Aorta (tissue), 5 donors: ENCODE measurements at places on chromosomes 7 and 10. TPM values are rescaled to one million over a fixed set of nuclear protein-coding genes. Genes with fewer than 3 reads are reported as not detected.

Gene SPAM1
- total RNA-seq: not detected

Gene R3HCC1L
- 17.5 TPM for total RNA-seq

Gene CYP26C1
- 0.23 TPM for total RNA-seq

Gene PIK3CG
- total RNA-seq: 5.9 TPM

Gene TMEM26
- 0.54 TPM for total RNA-seq

Gene IFIT1B
- 0.16 TPM for total RNA-seq

Gene MMRN2
- 85.6 TPM for total RNA-seq

Gene GPR26
- not detected for total RNA-seq

Gene BTBD16
- total RNA-seq: 1.2 TPM

- no peak for DNase-seq
These were observed 5.9 kb upstream of the SGMS1 start for GRCh38 chr10:50629495-50630122.

DNA sequence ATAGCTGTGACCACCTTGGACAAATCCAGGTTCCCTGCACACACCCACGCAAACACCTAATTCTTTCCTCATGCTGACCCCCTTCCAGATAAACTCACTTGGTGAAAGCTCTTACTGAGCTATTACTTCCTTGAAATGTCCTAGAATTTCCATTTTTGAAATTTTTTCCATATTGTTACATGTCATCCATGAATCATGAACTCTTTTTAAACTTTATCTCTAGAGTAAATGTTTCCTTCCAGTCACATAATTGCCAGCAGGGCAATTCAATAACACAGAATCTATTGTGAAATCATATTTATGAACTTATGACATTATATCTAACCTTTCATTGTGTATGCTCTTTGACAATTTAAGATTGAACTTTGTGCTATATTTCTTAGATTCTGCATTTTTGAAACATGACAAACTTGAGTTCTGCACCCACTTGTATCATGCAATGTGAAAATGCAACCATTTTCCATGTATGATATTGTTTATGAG, 26.8 kb upstream of the FGL2 start:
- no peak for DNase-seq

- DNase-seq: no peak
These were observed 107.2 kb downstream of the RUNDC3B start for GRCh38 chr7:87735360-87735759.

DNA sequence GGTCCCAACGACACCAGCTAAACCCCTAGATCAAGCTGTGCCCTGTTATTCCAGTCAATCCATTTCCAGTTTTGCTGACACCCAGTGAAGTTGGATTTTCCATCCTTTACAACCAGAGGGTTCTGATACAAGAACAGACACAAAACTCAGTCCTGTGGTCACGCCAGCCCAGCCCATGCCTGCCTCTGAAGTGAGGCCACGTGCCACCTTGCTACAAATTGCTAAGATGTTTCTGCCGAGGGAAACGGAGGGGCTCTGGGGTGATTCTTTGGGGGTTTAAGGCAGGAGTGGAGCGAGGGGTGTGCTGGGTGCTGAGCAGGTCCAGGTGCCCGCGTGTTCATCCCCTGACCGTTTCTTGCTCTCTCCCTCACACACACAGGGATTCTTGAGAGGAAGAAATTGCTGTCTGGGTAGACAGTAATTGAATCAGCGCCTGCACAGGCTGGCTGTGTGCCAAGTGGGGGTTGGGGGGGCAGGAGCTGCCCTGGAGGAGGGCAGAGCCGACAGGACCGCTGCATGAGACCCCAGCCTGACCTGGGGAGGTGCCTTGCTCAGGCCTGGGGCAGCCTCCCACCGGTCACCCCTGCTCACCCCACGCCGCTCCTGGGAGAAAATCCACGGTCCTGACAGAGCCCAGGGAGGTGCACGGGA, 38.1 kb downstream of the ADAP1 start:
- peak; percentile 37 for DNase-seq

- no peak for DNase-seq
These were observed 161.4 kb downstream of the ARID5B start for GRCh38 chr10:62062752-62063512.

GRCh38 chr7:84216472-84216871, 21.9 kb upstream of the SEMA3A start:
- no peak for DNase-seq

DNA sequence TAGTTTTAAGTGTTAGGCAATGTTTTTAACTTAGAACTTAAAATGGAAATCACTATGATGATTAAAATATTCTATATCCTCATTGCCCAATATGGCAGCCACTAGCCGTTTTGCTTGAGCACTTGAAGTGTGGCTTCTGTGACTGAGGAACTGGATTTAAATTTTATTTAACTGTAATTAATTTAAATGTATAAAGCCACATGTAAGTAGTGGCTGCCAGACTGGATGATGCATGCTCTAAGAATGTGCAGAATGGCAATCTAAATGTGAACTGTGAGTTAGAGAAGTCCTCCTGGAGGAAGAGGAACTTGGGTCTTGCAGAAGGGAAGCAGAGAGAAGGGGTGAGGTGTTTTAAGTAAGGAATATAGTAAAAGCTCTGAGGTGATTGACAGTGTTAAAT, 451.4 kb downstream of the SUGCT start:
- DNase-seq: no peak

GRCh38 chr10:123868038-123869019, 23.3 kb downstream of the CPXM2 start:
- no peak for DNase-seq

DNA sequence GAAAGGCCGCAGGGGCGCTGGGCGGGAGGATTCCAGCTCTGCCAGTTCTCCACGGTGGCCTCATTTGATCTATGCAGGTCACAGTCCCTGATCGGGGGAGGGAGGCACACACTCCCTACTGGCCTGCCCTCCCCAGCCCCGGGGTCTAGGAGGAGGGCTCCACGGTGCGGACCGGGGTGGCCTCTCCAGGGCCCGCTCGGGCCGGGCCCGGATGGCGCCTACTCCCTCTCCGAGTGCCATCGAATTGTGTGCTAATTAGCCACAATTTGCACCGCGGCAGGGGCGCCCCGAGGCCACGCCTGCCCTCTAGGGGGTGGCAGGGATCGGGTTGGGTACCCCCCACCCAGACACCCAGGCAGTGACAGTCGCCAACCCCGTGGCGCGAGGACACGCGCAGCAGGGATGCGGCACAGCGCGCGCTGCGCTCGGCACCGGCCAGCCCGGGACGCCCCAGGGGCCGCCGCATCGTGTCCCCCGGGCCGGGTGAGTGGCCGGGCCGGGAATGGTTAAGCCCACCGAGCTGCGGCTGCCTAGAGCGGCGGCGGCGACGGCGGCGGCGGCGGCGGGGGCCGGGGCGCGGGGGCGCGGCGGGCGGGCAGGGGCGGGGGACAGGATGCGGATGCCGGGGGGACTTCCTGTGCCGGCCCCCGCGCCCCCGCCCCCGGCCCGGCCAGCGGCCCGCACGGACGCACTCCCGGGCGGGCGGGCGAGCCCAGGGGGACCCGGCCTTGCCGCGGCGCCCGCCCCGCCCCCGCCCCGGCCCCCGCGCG, at the start of gene ZNF853:
TSS of gene ZNF853 (plus strand) at position 658 of the 770 bp plus-strand sequence. CDS start 565 bp downstream, outside the sequence.
- DNase-seq: no peak

- no peak for DNase-seq
These were observed 23.1 kb downstream of the PLAU start for GRCh38 chr10:73934074-73934473.
